Stomach (tissue), 19 donors: ENCODE measurements at places on chromosomes 3 and 15.

DNA sequence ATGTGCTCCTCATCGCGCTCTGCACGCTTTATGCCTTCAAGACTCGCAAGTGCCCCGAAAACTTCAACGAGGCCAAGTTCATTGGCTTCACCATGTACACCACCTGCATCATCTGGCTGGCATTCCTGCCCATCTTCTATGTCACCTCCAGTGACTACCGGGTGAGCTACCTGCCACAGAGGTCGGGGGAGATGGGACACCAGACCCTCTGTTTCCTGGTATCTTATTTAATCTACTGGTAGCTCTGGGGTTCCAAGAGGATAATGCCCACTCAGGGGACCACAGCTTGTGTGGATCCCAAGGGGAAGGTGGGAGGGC, 9.1 kb downstream of the GRM2 start:
- DNase-seq, result no peak

DNA sequence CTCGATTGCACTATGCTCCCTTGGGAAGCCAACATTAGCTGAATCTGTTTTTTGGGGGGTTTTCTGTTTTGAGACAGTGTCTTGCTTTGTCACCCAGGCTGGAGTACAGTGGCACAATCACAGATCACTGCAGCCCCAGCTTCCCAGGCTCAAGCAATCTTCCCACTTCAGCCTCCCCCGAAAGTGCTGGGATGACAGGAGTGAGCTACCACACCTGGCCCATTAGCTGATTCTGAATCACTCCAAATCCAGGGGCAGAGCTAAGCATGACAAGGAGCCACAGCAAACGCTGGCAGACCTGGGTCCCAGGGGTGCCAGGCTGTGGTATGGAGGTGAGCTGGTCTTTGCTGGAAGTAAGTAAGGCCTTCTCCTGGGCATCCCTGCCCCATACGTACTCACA, 18.9 kb downstream of the POC1A start:
- DNase-seq, result no peak

DNA sequence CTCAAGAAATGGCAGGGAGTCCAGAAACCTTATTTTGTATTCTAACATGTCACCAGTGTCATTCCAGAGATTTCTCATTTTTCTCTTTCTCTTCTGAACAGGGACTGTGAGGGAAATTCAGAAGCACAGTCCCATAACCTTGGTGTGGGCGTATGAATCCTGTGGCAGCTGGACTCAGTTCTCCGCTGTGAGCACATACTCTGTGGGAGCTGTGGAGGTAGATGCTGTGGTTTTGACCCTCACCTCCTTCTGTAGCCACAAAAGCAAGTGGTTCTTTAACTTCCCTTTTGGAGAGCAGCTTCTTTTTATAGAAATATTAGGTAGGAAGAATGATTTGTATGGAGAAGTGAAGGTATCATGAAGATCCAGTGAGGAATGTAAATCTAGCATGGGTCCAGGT, 13.4 kb downstream of the TMEM207 start:
- no peak for DNase-seq

- DNase-seq, result peak; percentile 82
These were observed 266.4 kb upstream of the HES1 start for GRCh38 chr3:193869221-193870201.

DNA sequence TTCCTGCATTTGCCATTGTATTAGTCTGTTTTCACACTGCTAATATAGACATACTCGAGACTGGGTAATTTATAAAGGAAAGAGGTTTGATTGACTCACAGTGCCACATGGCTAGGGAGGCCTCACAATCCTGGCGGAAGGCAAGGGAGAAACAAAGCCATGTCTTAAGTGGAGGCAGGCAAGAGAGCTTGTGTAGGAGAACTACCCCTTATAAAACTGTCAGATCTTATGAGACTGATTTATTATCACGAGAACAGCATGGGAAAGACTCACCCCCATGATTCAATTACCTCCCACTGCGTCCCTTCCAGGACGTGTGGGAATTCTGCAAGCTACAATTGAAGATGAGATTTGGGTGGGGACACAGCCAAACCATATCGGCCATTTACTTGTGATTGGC, 27.8 kb downstream of the YEATS2 start:
- DNase-seq, result no peak
